ENCODE measurements at places on chromosomes 7 and 10.

DNA sequence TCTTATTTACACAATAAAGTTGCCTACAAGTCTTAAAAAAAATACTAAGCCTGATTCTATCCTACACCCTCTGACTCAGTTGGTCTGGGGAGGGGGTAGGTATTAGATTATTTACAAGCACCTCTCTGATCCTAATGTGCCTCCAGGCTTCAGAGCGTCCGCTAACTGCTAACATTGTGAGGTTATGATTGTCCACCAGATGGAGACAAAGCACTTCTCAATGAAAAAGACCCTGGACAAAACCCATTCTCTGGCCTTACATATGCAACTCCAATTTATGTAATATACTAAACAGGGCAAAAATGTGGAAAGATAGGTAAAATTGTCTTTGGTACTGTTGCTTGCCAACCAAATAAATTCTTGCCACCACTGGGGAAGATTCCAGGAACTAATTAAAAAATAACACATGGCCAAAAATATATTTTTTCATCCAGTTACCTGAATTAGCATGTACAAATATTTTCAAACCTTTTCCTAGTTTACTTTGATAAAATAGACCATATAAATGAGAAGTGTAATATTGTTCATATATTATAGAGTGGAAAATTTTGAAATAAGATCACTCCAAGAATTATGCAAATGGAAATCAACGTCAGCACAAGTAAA is 92.4 kb downstream of the KIF20B start:
- DNase-seq, result peak; percentile 81

DNA sequence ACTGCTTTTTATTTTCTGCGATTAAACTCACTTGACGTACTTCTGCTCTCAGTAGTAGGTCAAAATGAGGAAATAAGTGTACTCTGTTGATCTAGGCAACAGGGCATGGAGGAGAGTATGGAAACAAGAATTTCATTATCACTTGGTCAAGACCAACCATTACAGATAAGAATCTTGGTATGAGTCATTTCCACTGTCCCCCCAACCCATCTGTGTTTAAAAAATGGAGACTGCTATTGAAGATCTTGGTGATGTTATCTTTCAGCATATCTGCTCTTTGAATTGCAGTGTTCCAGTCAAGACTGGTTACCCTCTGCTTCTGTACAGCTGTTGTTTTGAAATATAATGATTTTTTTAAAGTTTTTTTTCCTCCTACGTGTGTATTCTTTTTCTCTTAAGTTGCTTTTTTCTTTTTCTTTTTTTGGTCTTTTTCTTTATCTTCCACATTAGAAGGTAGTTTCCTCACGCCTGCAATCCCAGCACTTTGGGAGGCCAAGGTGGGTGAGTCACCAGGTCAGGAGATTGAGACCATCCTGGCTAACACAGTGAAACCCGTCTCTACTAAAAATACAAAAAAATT is 11.7 kb downstream of the STAM start:
- no peak for DNase-seq

DNA sequence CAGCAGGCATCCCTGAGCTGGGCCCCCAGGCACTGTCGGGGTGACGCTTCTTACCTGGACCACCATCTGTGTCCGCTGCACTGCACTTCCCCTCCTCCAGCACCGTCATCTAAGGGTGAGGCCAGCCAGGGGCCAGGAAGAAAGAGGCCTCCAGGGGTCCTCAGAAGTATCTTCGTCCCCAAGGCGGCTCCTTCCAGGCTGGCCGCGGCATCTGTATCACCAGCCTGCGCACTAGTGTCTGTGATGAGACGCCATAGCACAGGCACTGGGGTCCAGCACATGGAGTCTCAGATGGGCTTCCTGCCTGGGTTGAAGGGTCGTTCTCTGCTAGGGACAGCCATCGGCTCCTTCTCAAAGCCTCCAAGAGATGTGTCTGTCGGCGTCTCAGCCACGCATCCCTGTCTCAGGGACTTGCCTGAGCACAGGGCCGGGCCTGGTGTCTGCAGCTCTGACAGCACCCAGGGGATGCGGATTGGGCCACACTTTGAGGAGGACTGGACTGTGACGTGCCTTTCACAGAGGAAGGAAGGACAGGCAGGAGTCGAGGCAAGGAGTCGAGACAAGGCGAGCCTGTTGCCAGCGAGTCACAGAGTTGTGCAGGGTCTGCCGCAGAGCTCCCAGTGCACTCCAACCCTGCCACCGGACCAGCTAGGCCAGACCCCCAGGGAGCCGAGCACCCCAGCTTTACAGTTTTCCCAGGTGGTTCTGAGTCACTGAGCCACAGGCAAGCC is 101.5 kb upstream of the DIP2C start:
- DNase-seq, result no peak

DNA sequence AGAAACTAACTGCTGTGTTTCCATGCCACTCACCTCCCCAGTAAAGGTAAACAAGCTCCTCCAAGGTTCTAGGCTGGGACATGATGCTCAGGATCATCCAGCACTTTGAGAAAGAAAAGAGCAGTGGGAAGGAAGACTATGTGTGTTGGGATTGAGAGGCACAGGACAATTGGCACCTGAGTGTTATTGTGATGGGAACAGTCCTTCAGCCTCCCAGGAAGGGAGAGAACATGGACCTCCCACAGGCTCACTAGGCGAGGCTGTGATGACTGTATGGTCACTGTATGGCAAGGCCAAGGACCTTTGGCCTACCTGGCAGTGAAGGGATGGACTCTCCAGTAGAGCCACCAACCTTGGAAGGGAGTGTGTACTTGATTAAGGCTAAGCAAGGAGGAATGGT is 123.2 kb upstream of the UNC5B start:
- DNase-seq, result no peak

DNA sequence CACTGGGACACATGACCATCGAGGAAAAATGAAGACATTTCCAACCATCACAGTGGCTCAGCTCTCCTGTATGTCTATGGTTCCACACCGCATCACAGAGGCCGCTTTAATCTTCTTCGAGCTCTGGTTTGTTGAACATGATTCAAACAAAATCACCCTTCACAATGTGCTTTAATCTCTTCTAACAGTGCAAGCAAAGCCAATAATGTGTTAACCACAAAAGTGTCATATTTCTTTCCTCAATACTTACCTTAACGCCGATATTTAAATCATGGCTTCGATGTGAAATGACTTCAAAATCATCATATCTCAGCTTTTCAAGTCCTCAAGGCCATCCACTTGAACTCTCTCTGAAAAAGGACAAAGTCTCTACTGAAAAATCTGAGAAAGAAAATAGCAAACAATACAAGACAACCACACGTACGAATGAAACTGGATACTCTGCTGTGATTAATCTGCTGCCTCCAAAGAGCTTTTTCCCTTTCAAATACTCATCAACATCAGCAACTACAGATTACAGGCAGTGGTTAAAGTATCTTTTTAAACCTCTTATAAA is 23.0 kb upstream of the SVIL start:
- peak; percentile 37 for DNase-seq

- no peak for DNase-seq
These were observed 150.6 kb upstream of the STEAP4 start for GRCh38 chr7:88457320-88457719.

DNA sequence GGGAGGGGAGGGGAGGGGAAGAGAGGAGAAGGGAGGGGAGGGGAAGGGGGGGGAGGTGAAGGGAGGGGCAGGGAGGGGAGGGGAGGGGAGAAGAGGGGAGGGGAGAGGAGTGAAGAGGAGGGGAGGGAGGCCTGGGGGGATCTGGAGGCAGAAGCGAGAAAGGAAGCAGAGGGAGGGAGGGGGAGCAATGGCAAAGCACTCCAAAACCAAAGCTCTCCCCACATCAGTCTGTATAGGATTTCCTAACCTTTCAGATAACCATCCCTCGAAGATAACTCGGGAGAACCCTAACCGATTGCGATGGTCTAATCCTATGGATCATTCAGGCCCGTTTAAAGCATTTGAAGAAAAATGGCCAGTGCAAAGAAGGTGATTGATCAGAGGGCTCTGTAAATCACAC is 19.0 kb downstream of the EBF3 start:
- DNase-seq, result no peak

DNA sequence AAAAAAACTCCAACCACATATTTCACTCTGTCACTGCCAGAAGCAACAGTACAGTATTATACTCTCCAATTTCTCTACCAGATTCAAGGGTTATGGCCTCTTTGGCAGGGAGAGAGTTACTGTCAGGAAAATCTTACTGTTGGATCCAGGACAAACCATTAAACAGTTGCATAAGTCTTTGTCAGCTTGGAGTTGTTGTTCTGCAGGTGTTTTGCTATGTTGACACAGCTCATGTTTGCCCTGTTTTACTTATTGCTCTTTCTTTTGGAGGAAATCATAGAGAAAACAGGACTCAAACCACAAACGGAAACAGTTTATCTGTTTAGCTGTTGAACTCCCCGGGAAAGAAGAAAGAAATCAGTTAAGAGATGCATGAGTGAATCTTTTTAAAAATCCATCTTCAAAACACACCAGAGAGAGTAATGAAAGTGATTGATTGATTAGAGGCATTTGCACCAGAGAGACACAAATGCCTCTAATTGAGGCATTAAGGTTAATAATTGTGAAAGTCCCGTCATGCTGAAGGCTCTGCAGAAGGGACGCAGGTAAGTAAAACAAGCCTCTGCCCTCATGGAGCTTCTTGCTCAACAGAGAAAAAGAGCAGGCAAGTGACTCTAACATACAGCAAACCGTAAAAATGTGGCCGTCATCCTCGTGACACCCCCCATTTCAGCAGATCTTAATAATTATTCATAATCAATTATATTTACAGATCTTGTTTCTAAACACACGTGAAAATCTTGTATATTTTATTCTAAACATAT is 38.7 kb upstream of the ARHGAP21 start:
- DNase-seq, result peak; percentile 7

DNA sequence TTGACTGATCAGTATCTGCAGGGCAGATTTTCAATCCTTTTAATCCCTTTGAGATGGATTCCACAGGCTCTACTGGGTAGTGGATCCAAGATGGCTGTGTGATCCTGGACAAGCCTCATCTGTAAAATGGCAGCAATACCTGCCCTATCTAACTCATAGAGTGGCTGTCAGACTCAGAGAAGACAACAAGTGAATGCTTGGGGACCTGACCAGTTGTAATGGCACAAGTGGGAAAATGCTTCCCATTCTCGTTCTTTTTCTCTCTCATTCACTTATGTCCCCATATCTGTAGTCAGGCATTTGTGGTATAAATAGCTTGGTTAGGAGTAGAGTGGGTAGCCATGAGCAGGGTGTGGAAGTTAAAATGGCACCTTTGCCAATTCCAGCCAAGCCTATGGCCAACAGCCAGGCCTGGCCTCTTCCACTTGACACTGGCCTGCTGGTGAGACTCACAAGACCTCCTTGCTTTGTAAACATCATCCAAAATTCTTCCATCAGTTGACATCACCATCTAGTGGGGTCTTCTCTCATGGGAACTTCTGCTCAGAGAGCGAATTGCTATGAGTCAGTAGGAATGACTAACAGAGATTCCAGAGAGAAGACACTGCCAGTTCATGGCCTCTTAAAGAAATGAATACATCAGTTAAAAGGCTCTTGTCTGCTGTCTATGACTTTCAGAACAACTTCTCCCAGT is 150.1 kb downstream of the PLPP4 start:
- peak; percentile 1 for DNase-seq

- peak; percentile 54 for DNase-seq
These were observed 85.4 kb downstream of the ICA1 start for GRCh38 chr7:8176370-8177081.

- DNase-seq, result no peak
These were observed 251.1 kb downstream of the INHBA start for GRCh38 chr7:41451826-41452225.

DNA sequence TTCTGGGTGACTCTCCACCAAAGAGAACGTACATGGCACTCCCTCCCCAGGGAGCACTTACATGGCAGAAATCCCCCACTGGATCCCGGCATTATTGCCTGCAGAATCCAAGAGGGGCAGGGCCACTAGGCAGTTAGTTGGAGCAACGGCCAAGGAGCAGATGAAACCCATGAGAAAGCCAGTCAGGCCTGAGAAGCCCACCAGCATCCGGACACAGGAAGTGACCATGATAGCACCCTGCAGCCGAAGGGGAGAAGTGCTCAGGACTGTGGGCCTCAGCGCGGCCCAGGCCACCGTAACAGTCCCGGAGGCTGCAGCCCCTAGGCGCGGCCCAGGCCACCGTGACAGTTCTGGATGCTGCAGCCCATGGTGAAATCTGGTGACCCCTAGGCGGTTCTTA is 43.5 kb downstream of the STRA8 start:
- no peak for DNase-seq

Measured in myocyte (in vitro differentiated cells).